NCI-H1930 (cell line): ENCODE measurements at places on chromosomes 1 and 21.

GRCh38 chr1:179327679-179328078, 34.1 kb downstream of the SOAT1 start:
- no peak for DNase-seq

DNA sequence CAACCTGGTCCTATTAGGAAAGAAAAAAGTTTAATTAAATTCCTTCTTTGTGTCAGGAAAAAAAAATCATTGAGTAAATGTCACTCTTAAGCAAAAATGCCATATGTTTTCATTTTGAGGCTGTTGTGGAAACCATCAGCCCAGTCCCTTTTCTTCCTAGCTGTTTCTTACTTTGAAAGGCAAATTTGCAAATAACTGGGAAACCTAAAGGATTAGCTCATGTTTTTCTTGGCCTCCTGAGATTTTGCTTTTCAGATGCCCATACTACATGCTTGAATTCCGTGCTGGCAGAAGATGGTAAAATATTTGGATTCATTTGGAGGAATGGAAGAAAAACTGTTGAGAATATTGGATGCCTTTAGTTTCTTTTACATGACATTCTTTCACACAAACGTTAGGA, 182.1 kb upstream of the ADAMTS5 start:
- DNase-seq: no peak

DNA sequence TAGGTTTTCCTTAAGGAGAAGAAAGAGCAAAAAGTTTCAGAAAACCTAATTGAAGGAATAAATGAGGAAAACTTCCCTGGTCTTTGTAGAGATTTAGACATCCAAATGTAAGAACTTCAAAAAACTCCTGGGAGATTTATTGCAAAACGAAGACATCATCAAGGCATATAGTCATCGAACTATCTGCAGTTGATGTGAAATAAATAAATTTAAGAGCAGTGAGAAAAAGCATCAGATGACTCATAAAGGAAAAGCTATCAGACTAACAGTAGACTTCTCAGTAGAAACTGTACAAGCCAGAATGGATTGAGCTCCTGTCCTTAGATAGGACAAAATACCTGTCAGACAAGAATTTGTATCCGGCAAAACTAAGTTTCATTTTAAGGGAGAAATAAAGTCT, 569.4 kb upstream of the ADAMTS5 start:
- no peak for DNase-seq

- DNase-seq: no peak
Observed at GRCh38 chr1:56135069-56135863, 444.1 kb downstream of the PLPP3 start.

GRCh38 chr1:6796095-6796494, 10.8 kb downstream of the CAMTA1 start:
- no peak for DNase-seq

DNA sequence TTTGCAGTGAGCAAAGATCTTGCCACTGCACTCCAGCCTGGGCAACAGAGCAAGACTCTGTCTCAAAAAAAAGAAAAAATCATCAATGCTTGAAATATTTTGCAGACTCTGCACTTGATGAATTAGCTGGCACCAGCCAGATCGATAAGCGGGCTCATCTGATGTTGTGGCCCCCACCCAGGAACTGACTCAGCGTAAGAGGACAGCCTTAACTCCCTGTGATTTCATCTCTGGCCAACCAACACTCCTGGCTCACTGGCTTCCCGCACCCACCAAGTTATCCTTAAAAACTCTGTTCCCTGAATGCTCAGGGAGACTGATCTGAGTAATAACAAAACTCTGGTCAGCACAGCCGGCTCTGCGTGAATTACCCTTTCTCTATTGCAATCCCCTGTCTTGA, 98.9 kb downstream of the SPSB1 start:
- DNase-seq: no peak

DNA sequence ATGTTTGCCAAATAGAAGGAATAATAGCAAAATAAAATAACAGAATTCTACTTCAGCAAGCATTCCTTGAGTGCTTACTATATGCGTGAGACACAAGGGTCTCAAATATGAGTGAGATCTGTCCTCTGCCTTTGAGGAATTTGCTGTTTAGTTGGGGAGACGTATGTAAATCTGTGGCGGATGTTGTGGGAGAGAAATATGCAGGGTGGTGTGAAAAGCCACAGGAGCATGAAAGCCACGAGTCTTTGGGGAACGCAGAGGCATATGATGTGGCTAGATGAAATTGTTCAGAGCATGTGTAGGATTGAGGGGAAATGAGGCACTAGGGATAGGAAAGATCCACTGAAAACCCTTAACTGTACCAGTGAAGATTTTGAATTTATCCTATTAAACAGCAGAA, 244.4 kb downstream of the PBX1 start:
- DNase-seq: no peak

- DNase-seq: peak; percentile 70
Observed at GRCh38 chr1:232622378-232622777, 7.6 kb downstream of the SIPA1L2 start.

- no peak for DNase-seq
Observed at GRCh38 chr1:151444783-151445177, 14.5 kb downstream of the POGZ start.

GRCh38 chr1:219324629-219325367, 151.1 kb downstream of the LYPLAL1 start:
- no peak for DNase-seq

GRCh38 chr1:76503736-76504135, 363.5 kb upstream of the ST6GALNAC5 start:
- no peak for DNase-seq

DNA sequence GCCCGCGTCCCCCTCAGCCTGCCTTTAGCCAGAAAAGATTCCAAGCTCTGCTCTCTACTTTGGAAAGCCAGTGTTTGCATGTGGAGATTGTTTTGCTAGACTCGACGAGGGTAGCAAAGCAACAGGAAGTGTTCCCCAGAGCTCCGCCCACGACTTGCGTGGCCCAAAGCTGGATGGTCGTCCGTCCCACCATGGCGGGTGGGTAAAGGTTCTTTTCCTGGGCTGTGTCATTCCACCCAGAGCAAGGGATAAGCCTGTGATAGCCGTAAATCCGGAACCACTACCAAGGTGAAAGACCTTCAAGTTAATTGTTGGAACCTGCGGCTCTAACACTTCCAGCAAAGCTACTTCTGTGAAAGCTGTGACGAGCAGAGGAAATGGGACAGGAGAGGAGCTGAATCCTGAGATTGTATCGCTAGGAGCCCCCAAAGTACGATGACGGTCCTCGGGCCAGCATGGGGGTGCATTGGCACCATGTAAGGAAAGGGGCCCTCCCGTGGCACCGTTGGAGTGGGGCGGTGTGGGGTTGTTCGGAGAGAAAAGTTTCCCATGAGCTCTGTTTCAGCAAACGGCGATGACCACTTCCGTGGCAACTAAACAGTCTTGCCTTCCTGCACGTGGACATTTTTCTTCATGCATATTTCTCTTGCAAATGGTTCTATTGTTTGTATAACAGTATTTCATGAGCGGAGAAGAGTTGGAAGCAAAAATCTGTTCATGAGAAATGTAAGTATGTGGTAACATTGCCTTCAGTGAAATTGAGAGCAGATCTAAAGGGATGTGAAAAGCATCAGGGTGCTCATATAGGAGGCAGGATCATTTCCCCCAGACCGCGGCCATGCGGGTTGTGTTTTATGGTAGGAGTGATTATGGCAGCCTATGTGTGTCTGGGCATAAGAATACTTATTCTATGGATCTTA, 8.4 kb downstream of the MX2 start:
- DNase-seq: peak; percentile 2

- DNase-seq: no peak
Observed at GRCh38 chr1:44146536-44147361, 5.3 kb upstream of the KLF18 start.

DNA sequence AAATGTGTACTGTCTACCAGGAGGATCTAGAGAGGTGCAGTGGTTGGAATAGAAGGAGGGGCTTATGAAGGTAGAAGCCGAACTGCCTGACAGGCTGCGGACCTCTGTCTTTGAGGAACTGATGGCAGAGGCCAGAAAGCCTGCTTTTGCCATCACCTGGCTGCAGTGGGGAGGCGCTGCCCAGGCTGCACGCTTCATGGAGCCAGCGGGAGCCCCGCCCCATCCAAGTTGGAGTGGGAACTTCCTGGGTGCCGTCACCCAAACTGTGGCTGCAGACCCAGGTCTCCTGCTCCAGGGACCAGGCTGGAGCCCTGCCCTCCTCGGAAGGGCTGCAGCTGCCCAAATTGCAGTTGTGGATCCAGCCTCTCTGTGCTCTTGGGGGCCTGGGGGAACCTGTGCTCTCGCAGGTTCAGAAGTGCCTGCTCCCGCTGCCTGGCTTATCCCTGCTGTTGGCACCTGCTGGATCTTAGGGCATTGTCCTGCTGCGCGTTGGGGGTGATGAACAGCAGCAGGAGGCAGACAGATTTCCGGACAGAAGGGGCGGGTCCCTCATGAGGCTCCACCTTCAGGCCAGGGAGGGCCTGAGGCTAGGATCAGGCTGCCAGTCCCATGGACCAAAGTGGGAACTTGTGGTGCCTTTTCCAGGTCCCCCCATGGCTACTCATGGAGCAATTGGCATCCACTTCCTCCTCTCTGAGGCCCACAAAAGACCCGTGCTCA, 118.0 kb upstream of the PLPPR4 start:
- no peak for DNase-seq

DNA sequence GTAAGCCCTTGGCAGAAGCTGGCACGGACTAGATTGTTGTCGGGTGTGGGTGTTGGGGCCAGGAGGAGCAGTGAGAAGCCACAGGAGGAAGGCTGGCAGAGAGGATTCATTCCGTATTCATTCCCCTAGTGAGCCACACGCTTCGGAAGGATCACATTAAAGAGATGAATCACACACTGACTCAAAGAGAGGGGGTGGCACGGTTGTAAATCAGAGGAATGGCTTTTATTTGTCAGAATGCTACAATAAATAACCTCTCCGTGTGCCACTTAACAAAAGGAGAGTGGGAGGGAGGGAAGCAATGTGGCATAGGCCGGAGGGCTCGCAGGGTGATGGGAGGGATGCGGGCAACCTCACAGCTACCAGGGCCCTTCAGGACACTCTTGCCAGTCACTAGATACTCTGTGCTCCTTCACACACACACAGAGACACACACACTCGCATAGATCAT, 135.5 kb downstream of the HIVEP3 start:
- DNase-seq: no peak

GRCh38 chr21:43849532-43850299, 15.3 kb upstream of the AGPAT3 start:
- no peak for DNase-seq

- no peak for DNase-seq
Observed at GRCh38 chr1:117295001-117295400, 72.2 kb upstream of the MAN1A2 start.

GRCh38 chr1:150186789-150187559, 37.3 kb downstream of the PLEKHO1 start:
- DNase-seq: peak; percentile 4

DNA sequence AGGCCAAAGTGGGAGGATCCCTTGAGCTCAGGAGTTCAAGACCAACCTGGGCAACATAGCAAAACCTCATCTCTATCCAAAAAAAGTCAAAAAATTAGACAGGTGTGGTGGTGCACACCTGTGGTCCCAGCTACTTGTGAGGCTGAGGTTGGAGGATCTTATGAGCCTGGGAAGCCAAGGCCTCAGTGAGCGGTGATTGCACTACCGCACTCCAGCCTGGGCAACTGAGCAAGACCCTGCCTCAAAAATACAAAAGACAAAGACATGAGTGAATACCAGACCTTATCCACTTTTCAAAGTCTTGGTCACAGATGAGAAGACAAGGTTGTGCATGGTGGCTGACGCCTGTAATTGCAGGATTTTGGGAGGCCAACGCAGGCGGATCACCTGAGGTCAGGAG, 13.2 kb upstream of the MSTO1 start:
- no peak for DNase-seq

DNA sequence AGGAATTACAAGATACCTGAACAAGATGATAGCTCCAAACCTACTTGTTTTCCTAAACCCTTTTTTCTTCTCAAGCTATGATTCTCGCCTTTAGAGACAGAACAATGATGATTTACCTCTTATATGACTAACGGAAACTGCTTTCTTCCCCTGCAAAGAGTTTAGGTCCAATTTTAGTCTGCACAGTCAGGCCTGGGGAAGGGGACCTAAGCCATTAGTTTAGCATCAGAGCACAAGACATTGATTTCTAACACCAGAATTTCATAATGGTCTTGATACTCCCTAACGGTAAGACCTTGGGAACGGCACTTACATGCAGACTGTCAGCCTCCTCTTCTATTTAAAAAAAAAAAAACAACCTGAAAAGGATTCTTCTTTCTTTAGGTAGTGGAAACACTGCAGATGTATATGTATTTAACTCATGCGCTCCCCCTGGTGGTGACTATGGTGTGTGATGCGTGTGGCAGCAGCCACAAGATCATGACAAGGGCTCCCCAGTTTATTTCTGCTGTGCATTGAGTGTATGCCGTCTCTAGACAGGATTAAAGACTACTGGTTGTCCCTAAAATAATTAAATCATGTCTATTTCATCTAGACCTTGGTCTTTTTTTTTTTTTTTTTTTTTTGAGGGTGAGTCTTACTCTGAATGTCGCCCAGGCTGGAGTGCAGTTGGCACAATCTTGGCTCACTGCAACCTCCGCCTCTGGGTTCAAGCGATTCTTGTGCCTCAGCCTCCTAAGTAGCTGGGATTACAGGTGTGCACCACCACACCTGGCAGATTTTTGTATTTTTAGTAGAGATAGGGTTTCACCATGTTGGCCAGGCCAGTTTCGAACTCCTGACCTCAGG, 37.3 kb upstream of the TMEM222 start:
- peak; percentile 63 for DNase-seq

GRCh38 chr1:147539122-147539575, 2.2 kb upstream of the BCL9 start:
- no peak for DNase-seq

- no peak for DNase-seq
Observed at GRCh38 chr1:53715478-53715877, 23.5 kb downstream of the GLIS1 start.

- no peak for DNase-seq
Observed at GRCh38 chr21:17250778-17251241, 262.0 kb upstream of the CXADR start.

- no peak for DNase-seq
Observed at GRCh38 chr21:39022863-39023693, 160.2 kb downstream of the PSMG1 start.

- no peak for DNase-seq
Observed at GRCh38 chr1:204079608-204079999, 6.7 kb downstream of the SOX13 start.

DNA sequence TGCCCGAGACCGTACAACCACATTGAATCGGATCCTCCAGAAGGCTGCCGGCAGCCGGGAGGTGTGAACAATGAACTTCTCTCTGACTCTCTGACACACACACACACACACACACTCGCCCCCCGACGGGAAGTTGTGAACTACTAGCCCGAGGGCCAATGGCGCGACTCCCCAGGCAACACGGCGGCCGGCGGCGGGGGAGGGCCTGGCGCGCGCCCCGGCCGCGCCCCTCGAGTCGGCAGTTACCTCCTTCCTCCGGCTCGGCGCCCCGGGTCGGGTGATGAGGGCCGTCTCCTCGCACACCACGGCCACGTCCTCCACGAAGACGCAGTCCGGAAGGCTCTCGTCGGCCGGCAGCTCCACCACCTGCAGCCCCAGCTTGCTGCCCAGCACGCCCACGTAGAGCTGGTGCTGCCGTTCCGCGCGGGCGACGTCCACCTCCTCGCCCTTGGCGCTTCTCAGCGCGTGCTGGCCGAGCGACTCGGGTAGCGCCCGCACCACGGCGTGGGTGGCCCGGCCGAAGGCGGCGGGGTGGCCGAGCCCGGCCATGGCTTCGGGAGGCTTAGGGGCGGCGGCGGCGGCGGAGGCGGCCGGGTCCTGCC, 361 bp downstream of the DDAH1 start:
- DNase-seq: peak; percentile 31
